Thoracic aorta endothelial cell (primary cell): ENCODE measurements at places on chromosomes 13 and 19. TPM values are rescaled to one million over a fixed set of nuclear protein-coding genes. Genes with fewer than 3 reads are reported as not detected.

DMPK gene
- total RNA-seq = 13.4 and 13.5 TPM in 2 replicates

THSD1 gene
- 41.3 and 41.4 TPM in 2 replicates for total RNA-seq

LENG9 gene
- total RNA-seq = 3.6 TPM in 2 replicates

CRB3 gene
- total RNA-seq = not detected in 2 replicates

PSG1 gene
- not detected in 2 replicates for total RNA-seq

EHD2 gene
- total RNA-seq = 126 and 166 TPM in 2 replicates

SLC17A7 gene
- under 0.01 TPM in 1 of 2 replicates, not detected in the other for total RNA-seq

ZSCAN18 gene
- 13.9 and 17.6 TPM in 2 replicates for total RNA-seq

ZNF155 gene
- 6.7 and 7.2 TPM in 2 replicates for total RNA-seq

ALG5 gene
- total RNA-seq = 33.1 and 37.3 TPM in 2 replicates

C1QTNF9B gene
- total RNA-seq = not detected in 2 replicates

UBE2L5 gene
- not detected in 2 replicates for total RNA-seq

ZNF112 gene
- total RNA-seq = 7.2 and 8.2 TPM in 2 replicates

NPHS1 gene
- not detected in 2 replicates for total RNA-seq
